Natural killer cell (primary cell): ENCODE measurements at places on chromosomes 16 and 17.

- no peak for DNase-seq
Measured at GRCh38 chr17:40034426-40035161, 19.4 kb downstream of the CSF3 start.

DNA sequence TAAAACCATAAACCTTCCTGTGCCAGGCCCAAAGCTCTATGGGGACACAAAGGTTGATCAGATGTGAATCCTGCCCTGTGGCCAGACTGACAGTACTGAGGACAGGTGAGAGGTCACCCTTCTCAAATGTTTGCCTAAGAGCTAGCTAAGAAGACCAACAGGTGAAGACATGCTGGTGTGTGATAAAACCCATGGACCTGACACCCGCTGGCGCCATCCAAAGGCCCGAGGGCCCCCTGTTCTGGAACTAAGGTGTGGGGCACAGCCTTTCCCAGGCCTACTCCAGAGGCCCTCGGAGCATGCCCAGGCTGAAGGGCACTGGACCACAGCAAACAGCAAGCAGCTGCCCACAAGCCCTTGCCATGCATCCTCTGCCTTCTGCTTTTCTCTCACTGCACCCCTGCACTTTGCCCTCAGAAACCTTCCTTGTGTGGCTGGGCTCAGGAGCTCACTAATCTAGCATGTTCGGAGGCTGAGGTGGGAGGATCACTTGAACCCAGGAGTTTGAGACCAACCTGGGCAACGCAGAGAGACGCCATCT, 5.2 kb upstream of the CDK3 start:
- no peak for DNase-seq

GRCh38 chr17:31400481-31400950, 9.0 kb downstream of the RAB11FIP4 start:
- DNase-seq = no peak

- DNase-seq = no peak
Measured at GRCh38 chr16:69927056-69927757, 23.9 kb upstream of the CLEC18A start.

DNA sequence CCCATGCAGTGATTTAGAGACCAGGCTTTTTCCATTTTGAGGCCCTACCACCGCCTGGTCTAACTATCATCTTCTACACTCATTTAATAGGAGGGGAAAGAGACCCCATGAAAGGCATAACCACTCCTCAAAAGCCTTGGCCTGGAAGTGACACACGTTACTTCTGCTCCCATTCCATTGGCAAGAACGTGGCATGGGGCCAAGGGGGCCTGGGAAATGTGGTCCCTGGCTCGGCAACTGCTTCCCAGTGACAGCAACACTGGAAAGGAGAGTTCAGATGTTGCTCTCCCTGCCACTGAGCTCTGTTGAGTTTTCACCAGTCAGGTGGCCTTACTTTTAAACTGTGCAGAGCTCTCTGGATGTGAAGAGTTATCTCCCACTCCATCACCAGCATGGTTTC, 45.2 kb upstream of the MAP3K14 start:
- no peak for DNase-seq

GRCh38 chr16:30137897-30138296, 14.9 kb upstream of the MAPK3 start:
- DNase-seq = no peak

GRCh38 chr17:41731836-41732235, 2.6 kb downstream of the HAP1 start:
- DNase-seq = no peak

GRCh38 chr16:22161999-22162655, at the start of gene SDR42E2:
Gene SDR42E2, plus strand, starts transcription at chr16:22162506. Its CDS starts 3,077 bp downstream, at chr16:22165583.
- DNase-seq = no peak

DNA sequence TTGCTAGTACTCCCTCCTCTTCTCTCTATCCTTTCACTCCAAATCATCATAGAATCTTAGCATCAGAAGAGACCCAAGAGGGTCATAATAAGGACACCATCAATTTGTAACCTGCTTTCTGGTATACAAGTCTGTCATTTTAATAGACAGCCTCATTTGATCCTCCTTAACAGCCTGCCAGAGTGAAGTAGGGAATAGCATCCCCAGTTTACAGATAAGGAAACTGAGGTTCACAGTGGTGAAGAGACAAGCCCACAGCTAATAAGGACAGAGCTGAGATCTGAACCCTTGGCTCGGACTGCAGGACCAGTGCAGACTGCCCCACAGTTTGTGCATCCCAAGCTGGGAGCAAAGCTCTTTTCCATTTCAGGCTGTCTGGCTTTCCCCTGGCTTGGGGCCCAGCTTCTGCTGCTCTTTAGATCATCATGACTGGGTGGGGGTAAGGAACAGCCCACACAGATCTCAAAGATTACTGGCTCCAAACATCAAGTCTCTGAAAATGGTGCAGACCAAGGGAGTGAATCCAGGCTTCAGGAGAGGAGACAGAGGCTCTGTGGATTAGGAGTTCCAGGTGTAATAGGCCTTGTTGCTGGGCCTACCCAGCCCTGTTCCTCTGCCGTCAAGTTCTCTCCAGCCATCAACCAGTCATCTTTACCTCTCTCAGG, 10.3 kb upstream of the IGFBP4 start:
- DNase-seq = no peak

GRCh38 chr17:17361543-17361866, 58.3 kb downstream of the NT5M start:
- DNase-seq = no peak

- DNase-seq = no peak
Measured at GRCh38 chr17:72772331-72772821, 320.1 kb downstream of the SLC39A11 start.

GRCh38 chr17:1709971-1710806, at the start of gene TLCD2:
Gene TLCD2, minus strand, starts transcription at chr17:1710377. Its CDS starts 135 bp downstream, at chr17:1710242.
- DNase-seq = no peak

DNA sequence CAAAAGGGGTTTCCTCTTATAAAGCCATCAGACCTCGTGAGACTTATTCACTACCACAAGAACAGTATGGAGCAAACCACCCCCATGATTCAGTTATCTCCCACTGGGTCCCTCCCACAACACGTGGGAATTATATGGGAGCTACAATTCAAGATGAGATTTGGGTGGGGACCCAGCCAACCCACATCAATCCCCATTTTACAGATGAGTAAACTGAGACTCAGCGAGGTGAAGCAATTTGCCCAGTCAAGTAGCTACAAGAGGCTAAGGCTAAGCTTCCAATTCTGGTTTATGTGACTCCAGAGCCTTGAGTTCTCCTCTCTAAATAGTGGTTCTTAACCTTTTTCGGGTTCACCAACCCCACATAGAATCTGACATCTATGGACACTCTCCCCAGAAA, 8.8 kb downstream of the CD300A start:
- no peak for DNase-seq

GRCh38 chr16:86215233-86215978, 294.9 kb upstream of the FOXF1 start:
- no peak for DNase-seq

DNA sequence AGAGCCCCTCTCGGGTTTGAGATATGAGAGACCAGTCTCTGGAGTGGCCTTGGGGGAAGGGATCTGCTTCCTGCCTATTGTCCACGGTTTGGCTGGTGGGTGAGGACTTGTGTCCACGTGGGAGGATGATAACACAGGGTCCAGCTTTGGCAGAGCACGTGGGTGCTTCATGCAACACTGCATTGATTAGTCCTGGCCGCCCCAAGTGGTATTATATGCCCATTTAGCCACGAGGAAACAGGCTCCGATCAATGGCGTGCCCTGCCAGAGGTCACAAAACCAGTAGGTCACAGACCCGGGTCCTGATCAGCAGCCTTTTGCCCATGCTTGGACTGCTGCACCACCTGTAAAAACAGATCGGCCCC, 141.6 kb downstream of the RGS9 start:
- no peak for DNase-seq

- DNase-seq = no peak
Measured at GRCh38 chr17:80086616-80087015, 14.8 kb upstream of the GAA start.

DNA sequence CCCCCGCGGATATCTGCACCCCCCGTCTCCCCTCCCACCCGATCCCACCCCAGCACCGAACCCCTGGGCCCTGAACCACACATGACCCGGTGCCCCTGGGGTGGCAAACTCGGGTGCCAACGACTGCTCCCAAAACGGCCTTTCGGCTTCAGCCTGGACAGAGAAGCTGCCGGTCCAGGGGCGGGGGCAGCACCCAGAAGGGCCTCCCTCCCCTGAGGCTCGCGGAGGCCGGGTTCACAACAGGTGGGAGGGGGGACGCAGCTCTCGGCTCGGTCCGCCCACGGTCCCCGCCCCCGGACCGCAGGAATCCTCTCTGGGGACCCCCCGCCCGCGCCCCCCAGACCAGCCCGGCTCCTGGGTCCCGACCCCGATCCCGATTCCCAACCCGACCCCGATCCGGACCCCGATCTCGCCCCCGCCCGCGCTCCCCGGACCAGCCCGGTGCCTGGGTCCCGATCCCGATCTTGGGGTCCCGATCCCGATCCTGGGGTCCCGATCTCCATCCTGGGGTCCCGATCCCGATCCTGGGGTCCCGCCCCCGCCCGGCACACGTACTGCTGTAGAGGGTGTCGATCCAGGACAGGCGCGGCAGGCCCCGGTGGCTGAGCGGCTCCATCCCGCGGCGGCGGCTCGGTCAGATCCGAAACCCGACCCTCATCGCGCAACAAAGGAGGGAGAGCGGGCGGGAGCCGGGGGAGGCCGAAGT, 516 bp downstream of the ABR start:
- DNase-seq = peak; percentile 42

- no peak for DNase-seq
Measured at GRCh38 chr17:28046034-28046825, 3.8 kb downstream of the NLK start.

DNA sequence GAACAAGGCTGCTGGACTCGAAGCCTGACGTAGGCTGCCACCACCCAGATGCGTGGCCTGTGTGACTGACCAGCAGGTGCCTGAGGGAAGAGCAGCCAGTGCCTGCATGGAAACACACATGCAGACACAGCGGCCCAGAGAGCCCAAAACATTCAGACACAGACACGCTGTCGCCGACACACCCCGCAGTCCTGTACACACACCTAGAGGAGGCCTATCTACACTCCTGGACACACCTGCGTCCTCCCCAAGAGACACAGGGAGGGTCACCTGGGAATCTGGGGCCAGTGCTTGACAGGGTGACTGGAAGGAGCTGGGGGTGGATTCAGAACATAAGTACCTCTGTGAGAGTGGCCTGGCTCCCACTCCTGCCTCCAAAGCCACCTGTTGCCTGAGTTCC, 6.1 kb upstream of the TSPOAP1 start:
- peak; percentile 16 for DNase-seq

DNA sequence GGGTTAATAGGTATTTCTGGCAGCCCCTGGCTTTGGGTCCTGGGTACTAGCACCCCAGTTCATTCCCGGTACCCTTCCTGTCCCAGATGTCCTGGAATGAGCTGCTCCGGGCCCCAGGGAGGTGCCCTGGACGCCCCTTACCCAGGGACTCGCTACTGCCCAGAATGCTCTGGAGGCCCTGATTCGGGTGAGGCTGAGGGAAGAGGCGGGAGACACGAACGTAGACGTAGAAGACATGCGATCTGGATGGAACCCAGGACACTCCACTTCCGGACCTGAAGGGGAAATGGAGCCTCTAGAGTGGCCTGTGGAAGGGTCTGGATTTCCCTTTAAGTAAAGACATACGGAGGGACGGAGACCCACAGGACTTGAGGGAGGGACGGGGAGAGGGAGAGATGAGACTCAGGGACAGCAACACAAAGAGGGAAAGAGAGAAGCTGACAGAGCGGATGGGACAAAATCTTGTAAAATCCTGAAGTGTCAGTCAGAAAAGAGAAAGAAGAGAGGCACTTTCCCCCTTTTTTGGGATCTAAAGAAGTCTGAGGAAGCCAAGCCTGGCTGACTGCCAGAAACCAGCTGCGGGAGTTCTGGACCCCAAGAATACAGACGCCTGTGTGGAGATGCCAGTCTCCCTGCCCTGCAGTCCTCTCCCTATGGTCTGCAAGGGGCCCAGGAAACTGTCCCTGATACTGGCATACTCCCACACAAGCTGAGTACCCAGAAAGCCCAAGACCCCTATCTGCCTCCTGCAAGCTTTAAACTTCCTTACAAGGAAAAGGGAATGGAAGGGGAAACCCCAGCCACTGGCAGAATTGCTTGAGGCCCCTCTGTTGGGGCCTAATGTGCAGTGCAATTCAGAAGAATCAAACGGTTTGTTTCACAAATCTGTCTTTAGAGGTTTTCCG, 1.0 kb upstream of the HOXB13 start:
- no peak for DNase-seq

- DNase-seq = peak; percentile 73
Measured at GRCh38 chr16:11799509-11800381, 2.7 kb upstream of the ZC3H7A start.

DNA sequence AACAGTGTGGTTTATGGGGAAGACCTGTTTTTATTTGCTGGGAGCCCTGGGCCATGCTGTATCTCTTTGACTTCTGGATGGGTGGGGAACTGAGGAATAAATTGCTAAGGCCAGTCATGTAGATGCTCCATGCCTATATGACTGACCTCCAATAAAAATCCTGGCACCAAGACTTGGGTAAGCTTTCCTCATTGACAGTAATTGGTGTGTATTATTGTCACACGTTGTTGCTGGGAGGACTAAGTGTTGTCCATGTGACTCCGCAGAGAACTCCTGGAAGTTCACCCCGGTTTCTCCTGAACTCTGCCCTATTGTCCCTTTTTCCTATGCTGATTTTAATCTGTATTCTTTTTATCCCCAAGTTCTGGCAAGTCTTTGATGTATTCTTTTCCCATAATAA, 33.4 kb upstream of the USP22 start:
- DNase-seq = no peak

- DNase-seq = no peak
Measured at GRCh38 chr16:17276010-17276530, 194.7 kb downstream of the XYLT1 start.

GRCh38 chr16:3071655-3072054, 6.2 kb downstream of the IL32 start:
- DNase-seq = no peak

GRCh38 chr17:12922120-12922519, 95.7 kb downstream of the ELAC2 start:
- DNase-seq = no peak

GRCh38 chr17:75287221-75287620, 2.0 kb downstream of the SLC25A19 start:
- DNase-seq = no peak

- no peak for DNase-seq
Measured at GRCh38 chr16:29835926-29836325, 15.7 kb downstream of the MVP start.
